ENCODE measurements at places on chromosomes 13 and 19.

DNA sequence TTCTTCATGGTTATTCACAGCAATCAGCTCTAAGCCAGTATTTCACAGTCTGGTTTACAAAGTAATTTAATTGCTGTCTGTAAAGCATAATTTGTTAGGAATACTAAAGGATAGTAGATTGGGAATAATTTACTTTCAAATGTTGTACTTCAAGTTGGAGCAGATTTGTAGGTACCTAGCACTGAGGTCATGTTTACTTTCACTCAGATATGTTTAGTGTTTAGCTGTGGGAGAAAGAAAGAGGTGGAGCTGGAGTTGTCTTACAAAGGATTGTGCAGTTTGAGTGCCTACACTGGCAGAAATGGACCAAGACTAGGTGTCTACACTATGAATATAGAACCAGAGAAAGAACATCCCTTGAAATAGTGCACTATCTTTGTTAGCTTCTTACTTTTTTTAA lies 464.6 kb downstream of the PCDH9 start:
- DNase-seq: no peak

- DNase-seq: no peak
Observed at GRCh38 chr13:97228850-97229521, 6.9 kb downstream of the MBNL2 start.

- no peak for DNase-seq
Observed at GRCh38 chr19:14476327-14476672, 1.1 kb upstream of the PTGER1 start.

GRCh38 chr13:98326291-98326690 lies 149.2 kb upstream of the RNF113B start:
- no peak for DNase-seq

DNA sequence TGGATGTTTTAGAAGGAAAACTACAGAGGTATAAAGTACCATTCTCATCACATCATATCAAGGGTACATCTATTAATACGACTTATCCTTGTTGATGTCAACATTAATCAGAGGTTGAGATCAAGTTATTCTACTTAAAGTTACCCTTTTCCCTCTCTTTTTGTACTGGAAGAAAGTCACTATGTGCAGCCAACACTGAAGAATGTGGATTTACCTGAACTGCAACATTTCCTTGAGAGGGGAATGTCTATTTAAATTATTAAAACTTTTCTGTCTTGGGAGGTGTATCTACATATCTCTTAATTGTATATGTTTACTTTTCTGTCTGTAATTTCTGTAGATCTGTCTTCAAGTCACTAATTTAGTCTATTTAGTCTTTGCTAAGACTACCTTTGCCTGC lies 2.5 kb upstream of the FBXL3 start:
- DNase-seq: no peak
